ELF-1 (cell line): ENCODE measurements at places on chromosomes 13 and 19.
A peak's percentile ranks its signal among the peaks of the same experiment; 100 is the strongest.

- DNase-seq = peak; percentile 53
Measured at GRCh38 chr19:13014101-13014920, 19.0 kb downstream of the NFIX start.

DNA sequence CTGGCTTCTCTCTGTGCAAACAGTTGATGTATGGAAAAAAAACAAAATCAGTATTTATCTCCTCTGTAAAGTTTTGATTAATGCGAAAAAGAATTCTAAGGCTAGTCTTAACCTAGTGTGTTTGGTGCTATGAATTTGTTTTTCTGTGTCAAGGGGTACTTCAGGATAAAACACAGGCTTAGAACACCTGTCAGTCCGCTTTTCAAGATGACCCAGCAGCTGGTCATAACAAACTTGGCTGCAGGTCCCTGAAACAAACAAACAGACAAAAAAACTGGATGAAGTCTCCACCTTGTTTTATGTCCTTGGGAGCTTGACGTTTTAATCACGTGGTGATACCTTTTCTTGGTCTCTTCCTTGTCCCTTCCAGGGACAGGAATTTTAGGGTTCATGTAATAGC lies 689.3 kb downstream of the UQCRFS1 start:
- DNase-seq = no peak

DNA sequence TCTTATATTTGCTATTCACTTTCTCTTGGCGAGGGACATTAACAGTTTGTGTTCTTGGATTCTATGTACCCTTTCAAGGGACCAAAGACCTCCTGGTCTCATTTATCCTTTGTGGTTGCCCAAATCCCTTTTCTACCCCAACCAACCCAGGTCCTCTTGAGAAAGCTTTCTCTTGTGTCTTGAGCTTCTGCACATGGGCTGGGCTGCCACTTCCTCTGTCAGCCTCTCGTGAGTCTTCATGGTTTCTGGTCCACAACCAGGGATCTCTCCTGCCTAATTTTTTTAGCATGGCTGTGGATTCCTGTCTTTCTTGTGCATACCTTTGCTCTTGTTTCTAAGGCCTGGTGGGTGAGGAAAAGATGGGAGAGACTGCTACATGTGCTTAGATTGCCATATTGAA lies 14.9 kb downstream of the TIMM13 start:
- no peak for DNase-seq

DNA sequence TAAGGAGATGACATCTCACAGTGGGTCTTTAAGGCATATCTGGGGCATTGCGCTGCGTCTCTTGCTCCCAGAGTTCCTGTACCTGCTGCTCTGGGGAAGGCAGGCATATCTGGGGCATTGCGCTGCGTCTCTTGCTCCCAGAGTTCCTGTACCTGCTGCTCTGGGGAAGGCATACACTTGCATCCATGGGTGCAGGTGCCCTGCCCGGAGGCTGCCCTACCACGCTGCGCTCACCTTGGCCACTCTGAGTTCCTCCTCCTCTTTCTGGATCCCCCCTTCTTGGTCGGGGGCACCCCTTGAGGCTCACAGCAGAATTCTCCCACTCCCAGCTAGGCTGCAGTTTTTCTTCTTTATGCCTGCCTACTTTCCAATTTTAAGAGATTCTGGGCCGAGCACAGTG lies 60.9 kb upstream of the TMTC4 start:
- no peak for DNase-seq

- DNase-seq = peak; percentile 21
Measured at GRCh38 chr19:4130744-4131438, 7.0 kb upstream of the MAP2K2 start.
